Activated CD4-positive, alpha-beta T cell treated with anti-CD3 and anti-CD28 coated beads, Interleukin-2, Interleukin-6, amounts not matched to agents 100 ng/mL and 50 ng/mL, durations not matched to agents 16 hours and 8 hours (primary cell): ENCODE measurements at places on chromosomes 1 and 21.

- no peak for DNase-seq
Measured at GRCh38 chr1:3673381-3674099, 21.2 kb downstream of the TP73 start.

DNA sequence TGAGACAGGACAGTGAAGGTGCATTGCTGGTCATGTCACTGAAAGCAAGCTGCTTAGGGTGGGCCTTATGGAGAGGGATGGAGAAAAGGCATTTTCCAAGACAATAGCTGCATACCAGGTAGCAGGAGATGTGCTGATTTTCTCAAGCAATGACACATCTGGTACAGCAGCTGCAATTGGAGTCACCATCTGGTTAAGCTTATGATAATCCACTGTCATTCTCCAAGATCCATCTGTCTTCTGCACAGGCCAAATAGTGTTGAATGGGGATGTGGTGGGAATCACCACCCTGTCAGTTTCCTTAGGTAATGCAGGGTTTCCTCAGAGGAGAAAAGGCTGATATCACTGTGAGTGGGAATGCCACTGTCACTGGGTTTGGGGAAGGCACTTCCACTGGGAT is 54.6 kb downstream of the ADSS2 start:
- DNase-seq: no peak

- DNase-seq: no peak
Measured at GRCh38 chr1:94754570-94754969, 65.6 kb upstream of the SLC44A3 start.

GRCh38 chr21:27265949-27266348 is 299.1 kb upstream of the ADAMTS5 start:
- no peak for DNase-seq

GRCh38 chr1:216216305-216216704 is 206.9 kb downstream of the USH2A start:
- no peak for DNase-seq

- DNase-seq: no peak
Measured at GRCh38 chr21:15079269-15079668, 14.5 kb upstream of the NRIP1 start.

- no peak for DNase-seq
Measured at GRCh38 chr1:68470388-68470970, 20.7 kb upstream of the RPE65 start.

GRCh38 chr1:155051342-155051776 is 243 bp downstream of the ADAM15 start:
- no peak for DNase-seq

DNA sequence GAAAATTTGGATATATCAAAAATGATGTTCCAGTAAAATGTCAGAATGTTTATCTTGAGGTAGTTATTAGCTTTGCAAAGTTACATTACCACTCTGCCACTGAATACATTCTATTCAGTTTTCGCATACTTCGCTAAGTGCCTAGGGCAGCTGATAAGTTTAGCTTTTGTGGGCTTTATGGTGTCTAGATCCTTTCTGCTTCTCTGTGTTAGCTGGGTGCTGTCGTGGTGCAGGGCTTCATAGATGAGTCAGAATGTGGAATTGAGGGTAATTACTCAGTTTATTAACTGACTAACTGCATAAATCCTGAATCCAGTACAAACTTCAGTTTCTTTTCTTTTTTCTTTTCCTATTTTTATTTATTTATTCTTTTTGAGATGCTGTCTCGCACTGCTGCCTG is 21.5 kb downstream of the NCAM2 start:
- DNase-seq: no peak

DNA sequence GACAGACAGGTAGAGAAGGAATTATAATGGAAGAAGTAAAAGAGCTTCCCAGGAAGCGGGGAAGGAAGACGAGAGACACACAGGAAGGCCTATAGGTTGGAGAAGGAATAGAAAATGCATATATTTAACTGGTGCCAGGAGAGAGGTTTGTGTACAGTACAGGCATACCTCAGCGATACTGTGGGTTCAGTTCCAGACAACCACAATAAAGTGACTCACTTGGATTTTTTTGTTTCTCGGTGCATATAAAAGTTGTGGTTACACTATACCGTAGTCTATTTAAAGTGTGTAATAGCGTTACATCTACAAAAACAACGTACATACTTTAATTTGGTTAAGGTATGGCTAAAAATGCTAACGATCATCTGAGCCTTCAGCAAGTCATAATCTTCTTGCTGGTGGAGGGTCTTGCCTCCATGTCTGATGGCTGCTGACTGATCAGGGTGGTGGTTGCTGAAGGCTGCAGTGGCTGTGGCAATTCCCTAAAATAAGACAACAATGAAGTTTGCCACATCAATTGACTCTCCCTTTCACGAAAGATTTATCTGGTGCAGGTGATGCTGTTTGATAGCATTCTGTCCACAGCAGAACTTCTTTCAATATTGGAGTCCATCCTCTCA is 16.0 kb downstream of the YARS1 start:
- peak; percentile 68 for DNase-seq

GRCh38 chr21:42790520-42791065 is 88.7 kb downstream of the WDR4 start:
- DNase-seq: no peak

DNA sequence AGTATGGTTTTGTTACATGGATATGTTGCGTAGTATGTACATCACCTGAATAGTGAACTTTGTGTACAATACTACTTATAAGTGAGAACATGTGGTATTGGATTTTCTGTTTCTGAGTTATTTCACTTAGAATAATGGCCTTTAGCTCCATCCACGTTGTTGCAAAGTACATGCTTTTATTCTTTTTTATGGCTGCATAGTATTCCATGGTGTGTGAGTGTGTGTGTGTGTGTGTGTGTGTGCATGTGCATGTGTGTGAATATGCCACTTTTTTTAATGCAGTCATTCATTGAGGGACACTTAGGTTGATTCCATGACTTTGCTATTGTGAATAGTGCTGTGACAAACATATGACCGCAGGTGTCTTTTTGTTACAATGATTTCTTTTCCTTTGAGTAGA is 147.8 kb downstream of the LEPR start:
- DNase-seq: no peak

DNA sequence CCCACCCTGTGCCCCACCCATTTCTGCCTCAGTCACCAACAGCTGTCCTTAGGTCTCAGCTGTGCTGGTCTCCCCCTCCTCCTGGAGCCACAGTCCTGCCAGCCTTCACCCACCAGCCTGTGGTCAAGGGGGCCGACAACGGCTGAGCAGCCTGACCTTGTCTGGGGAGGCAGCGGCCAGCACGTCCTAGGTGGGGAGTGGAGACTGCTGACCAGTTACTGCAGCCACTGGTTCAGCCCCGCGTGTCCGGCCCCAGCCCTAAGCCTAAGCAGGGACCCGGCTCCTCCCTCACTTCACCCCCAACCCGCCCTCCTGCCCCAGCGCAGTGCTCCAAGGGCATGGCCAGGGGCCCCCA is 79.2 kb downstream of the MORN1 start:
- no peak for DNase-seq

DNA sequence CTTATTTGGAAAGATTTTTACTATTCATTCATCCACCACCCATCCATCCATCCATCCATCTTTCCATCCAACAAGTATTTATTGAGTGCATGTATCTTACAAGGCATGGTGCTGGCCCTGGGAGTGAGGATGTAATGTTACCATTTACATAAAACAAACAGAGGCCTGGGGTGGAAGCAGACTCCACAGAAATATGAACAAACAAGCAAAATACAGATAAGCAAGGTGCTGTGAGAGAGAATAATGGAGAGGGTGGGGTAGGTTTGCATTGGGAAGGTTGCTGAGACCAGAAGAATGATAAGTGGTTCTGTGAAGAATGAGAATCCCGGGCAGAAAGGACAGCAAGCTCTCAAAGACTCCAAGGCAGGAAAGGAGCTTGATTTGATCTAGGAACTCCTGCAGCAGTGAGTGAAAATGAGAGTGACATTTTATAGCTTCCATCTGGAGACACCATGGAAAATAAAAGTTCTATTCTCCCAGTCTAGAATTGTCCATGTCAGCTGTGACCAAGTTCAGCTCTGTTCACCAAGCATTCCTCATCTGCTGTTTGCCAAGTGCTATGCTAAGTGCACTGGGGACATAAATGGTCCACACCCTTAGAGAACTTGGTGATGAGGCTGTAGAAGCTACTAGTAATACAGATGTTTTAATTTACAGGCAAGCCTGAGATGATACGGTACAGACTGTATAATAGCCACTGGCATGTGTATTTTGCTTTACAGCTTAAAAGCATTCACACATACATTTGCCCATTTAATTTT is 75.3 kb downstream of the PEX14 start:
- DNase-seq: no peak

DNA sequence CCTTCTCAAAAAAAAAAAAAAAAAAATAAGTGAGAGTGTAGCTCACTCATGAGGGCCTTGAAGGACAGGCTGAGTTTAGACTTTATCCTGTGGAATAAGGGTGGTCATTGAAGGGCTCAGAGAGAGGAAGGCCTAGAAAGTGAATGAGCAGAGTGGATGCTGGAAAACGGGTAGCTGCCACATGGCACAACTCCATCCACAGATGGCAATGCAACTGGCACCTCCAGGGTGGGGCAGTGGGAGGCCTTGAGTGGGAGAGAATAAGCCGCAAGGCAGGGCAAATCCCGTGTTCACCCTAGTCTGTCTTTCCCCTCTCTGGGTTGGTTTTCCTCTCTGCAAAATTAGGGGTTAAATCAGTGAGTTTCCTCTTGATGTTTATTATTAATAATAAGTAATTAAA is 3.1 kb downstream of the TNNI1 start:
- no peak for DNase-seq

- DNase-seq: no peak
Measured at GRCh38 chr1:191261111-191261510, 783.4 kb upstream of the BRINP3 start.

DNA sequence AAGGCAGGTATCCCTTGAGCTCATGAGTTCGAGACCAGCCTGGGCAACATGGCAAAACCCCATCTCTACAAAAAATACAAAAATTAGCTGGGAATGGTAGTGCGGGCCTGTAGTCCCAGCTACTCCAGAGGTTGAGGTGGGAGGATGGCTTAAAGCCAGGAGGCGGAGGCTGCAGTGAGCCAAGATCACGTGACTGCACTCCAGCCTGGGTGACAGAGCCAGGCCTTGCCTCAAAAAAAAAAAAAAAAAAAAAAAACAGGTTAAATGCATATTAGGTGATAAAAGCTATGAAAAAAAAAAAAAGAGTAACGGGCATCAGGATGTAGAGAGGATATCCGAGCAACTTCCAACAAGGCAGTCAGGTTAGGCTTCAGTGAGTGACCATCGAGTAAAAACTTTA is 2.8 kb upstream of the SRRM1 start:
- DNase-seq: no peak

GRCh38 chr1:162633081-162633762 is 958 bp downstream of the DDR2 start:
- no peak for DNase-seq

DNA sequence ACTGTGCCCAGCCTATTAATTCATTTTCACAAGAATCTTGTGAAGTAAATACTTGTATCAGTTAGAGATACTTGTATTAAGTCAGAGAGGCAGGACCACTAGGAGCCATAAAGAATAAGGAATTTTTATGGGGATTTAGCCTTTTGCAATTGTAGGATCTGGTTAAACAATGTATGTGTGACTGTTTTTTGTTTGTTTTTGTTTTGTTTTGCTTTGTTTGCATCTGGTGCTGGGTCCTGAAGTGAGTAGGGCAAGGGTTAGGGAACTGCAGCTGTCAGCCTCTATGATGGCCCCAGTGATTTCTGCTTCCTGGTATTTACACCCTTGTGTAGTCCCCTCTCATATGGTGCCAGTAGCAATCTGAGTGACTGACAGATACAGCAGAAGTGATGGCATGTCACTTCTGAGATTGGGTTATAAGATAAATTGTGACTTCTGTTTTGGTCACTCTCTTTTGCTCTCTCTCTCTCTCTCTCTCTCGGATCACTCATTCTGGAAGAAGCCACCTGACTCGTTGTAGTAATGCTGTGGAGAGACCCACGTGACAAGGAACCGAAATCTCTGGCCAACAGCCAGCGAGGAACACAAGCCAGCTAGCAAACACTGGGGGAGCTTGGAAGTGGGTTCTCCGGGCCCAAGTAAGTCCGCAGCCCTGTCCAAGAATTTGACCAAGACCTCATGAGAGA is 96.2 kb upstream of the MARK1 start:
- no peak for DNase-seq

DNA sequence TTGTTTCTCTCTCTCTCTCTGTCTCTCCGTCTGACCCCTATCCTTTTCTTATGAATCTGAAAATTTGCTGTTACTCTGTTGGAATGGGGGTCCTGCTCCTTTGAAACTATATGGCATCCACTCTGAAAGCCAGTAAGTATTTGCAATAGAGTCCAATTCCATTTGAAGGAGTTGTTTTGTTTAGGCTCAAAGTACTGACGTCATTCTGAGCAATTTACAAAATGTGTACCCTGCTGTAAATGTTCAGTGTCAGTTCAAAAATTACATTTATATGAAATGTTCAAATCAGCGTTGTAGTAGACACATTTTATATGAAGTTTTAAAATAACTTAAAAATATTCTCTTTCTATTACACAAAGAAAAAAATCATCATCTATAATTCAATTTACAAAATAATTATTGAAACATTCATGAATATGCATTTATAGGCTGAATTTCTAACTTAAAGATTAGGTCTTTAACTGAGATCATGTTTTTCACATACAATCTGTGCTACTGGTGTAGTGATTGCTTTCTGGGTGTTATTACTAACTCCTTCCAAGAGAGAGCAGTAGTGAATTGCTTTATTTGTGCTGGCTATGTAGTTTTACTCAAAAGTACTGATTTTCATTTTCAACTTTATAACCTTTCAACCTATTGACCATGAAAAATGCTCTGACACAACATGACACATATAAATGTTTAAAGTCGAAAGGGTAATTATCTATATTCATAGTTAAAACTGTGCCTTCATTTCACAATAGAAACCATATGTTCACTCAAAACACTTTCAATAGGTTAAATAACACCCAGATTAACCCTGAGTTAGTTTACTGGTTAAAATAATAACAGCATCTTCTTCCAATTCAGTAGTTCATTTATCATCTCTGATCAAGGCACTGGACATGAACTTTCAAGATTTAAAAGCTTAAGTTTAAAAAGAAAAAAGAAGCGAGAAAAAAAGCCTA is 253.1 kb upstream of the ADGRL4 start:
- DNase-seq: no peak

GRCh38 chr1:63322114-63322943 is at the start of gene FOXD3:
FOXD3 (plus strand) TSS chr1:63322567; CDS start chr1:63323059, 492 bp downstream.
- peak; percentile 47 for DNase-seq

- no peak for DNase-seq
Measured at GRCh38 chr1:231421546-231421970, 529 bp downstream of the EGLN1 start.

DNA sequence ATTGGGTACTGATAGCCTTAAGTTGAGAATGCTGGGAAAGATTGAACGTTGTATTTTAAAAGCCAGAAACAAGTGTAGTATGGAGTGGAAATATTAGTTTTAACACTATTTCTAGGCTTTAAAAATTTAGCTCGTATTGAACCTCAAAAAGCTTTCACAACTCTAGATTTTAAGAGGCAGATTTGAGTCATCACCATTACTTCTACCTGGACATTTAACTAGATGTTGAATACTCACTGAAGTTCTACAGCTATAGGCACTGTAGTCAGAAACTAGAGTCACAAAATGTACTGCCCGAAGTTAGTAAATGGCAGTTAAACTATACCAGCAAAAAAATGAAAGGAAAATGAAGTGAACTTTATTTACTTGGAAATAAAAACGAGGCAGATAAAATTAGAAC is 96.5 kb downstream of the NEK7 start:
- peak; percentile 11 for DNase-seq
